Naive thymus-derived CD4-positive, alpha-beta T cell (primary cell): ENCODE measurements at places on chromosomes 6 and 20.

GRCh38 chr6:26403893-26404292, 1.8 kb downstream of the BTN3A1 start:
- peak overlapping the region; percentile 95 for H3K4me3 ChIP-seq
- H3K4me1 ChIP-seq, result peaks cover 44% of the 10 kb centered on the region
- H3K27me3 ChIP-seq, result no peaks in the 10 kb centered on the region
- DNase-seq, result no peak
- peak overlapping the region; percentile 96 for H3K27ac ChIP-seq

DNA sequence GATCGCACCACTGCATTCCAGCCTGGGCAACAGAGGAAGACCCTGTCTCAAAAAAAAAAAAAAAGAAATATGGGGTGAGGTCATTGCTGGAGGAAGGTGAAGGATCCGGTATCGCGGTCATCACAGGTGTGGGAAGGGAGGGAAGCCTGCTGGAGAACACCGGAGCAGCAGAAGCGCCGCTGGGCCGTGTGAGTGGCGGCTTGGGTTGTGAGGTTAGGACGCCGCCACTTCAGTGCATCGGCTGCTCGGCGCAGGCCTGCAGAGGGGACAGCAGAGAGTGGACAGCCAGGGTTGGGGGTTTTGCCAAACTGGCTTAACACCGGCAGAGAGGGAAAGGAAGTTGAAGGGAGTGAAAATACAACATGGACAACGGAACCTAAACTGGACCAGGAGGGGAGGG, 5.4 kb downstream of the TLDC2 start:
- H3K27me3 ChIP-seq, result no peaks in the 10 kb centered on the region
- H3K27ac ChIP-seq, result no peak overlapping the region
- H3K36me3 ChIP-seq, result no peaks in the 10 kb centered on the region
- H3K4me3 ChIP-seq, result no peak overlapping the region
- H3K4me1 ChIP-seq, result no peaks in the 10 kb centered on the region

DNA sequence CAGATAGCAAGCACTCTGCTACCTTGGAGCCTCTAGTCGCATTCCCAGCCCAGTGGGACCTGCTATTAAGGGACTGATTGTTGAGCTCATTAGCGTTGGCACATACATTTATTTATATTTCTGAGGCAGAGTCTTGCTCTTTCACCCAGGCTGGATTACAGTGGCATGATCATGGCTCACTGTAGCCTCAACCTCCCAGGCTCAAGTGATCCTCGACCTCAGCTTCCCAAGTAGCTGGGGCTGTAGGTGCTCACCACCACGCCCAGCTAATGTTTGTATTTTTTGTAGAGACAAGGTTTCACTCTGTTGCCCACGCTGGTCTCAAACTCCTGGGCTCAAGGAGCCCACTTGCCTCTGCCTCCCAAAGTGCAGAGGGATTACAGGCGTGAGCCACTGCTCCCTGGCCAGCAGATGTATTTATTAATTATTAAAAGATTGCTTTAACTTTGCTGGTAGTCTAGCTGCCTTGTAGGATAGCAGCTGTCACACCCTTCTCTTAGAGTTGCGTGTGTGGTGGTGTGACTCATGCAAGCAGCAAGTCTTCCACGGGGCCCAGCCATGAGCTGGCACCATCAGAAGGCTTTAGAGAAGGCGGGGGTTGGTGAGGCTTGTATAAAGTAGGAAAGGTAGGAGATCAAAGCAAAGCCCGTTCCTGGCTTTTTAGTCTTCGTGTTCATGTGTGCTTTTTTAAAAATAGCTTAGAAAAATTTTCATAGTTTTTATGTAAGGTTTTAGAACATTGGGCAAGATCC, 16.5 kb downstream of the ACTR5 start:
- no peak overlapping the region for H3K4me3 ChIP-seq
- H3K4me1 ChIP-seq, result no peaks in the 10 kb centered on the region
- H3K27me3 ChIP-seq, result no peaks in the 10 kb centered on the region
- peaks cover 7% of the 10 kb centered on the region for H3K36me3 ChIP-seq
- H3K27ac ChIP-seq, result no peak overlapping the region
- DNase-seq, result no peak

GRCh38 chr20:62838128-62838891, 21.5 kb downstream of the COL9A3 start:
- no peaks in the 10 kb centered on the region for H3K27me3 ChIP-seq
- no peaks in the 10 kb centered on the region for H3K36me3 ChIP-seq
- H3K4me3 ChIP-seq, result no peak overlapping the region
- no peaks in the 10 kb centered on the region for H3K4me1 ChIP-seq

- H3K4me1 ChIP-seq, result no peaks in the 10 kb centered on the region
- no peaks in the 10 kb centered on the region for H3K36me3 ChIP-seq
- no peak for DNase-seq
- no peak overlapping the region for H3K27ac ChIP-seq
- H3K27me3 ChIP-seq, result no peaks in the 10 kb centered on the region
- H3K4me3 ChIP-seq, result no peak overlapping the region
These were observed 29.8 kb downstream of the ARHGAP40 start for GRCh38 chr20:38631155-38632022.

- no peak overlapping the region for H3K4me3 ChIP-seq
- DNase-seq, result no peak
- H3K27me3 ChIP-seq, result peaks cover 6% of the 10 kb centered on the region
These were observed 4.6 kb upstream of the SOX18 start for GRCh38 chr20:64053841-64054661.

DNA sequence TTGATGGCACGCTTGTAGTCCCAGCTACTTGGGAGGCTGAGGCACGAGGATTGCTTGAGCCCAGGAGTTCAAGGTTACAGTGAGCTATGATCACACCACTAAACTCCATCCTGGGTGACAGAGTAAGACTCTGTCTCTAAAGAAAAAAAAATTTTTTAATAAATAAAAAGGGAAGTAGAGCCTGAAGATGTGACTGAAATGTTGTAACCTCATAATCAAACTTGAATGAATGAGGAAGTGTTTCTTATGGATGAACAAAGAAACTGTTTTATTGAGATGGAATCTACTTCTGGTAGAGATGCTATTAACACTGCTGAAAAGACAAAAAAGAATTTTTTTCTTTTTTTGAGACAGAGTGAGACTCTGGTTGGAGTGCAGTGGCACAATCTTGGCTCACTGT, 6.7 kb downstream of the MAK start:
- H3K27me3 ChIP-seq, result peaks cover 4% of the 10 kb centered on the region
- no peak for DNase-seq
- no peak overlapping the region for H3K4me3 ChIP-seq
- H3K27ac ChIP-seq, result no peak overlapping the region
- H3K4me1 ChIP-seq, result no peaks in the 10 kb centered on the region

- H3K36me3 ChIP-seq, result no peaks in the 10 kb centered on the region
- H3K4me3 ChIP-seq, result no peak overlapping the region
- H3K27ac ChIP-seq, result no peak overlapping the region
- DNase-seq, result no peak
- no peaks in the 10 kb centered on the region for H3K27me3 ChIP-seq
- H3K4me1 ChIP-seq, result no peaks in the 10 kb centered on the region
These were observed 8.9 kb downstream of the GSS start for GRCh38 chr20:34946661-34947060.

DNA sequence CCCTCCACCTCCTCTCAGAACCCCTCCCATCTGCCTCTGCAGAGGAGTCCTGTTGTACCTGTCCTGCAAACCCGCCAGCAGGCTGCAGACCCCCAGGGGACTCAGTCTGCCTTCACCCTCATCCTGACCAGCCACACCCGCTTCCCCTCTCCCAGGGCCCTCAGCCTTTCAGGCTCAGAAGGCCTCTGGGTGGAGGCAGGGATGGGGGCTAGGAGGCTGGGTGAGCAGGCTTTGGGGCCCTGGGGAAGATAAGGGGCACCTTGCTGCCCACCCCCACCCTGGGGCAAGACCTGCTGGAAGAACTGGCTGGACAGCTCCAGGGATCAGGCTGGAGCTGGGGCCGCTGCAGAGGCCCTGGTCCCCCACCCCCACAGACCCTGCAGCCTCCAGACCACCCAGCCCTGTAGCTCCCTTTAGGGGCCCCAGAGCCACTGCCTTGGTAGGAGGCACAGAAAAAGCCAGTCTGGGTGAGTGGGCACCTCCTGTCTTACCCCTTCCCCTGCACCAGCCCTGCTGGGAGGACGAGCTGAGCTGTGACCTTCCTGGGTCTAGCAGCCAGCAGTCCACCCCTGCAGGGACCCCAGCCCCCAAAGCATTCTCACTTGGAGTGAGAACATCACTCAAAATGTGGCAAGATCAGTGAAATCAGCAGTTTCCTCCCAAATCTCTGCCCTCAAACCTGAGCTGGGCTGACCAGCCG, 5.2 kb downstream of the TEAD3 start:
- no peak overlapping the region for H3K4me3 ChIP-seq
- DNase-seq, result no peak
- no peak overlapping the region for H3K27ac ChIP-seq
- H3K27me3 ChIP-seq, result no peaks in the 10 kb centered on the region

DNA sequence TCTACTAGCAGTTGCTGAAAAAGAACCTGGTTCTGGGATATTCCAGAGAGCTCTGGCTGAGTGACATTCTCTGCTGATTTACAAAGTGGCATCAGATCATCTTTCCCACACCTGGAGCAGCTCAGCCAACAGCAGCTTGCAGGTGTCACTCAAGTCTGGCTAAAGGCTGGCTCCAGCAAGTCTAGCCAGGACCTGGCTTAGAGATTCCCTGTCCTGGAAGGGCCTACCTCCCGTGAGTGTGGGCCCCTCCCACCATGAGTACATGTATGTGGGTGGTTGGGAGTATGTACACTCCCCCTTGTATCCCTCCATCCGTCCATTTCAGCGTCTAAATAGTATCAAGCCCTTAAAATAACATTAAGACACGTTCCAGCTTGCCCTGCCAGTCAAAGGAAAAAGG, 539.3 kb upstream of the ID4 start:
- H3K27ac ChIP-seq, result no peak overlapping the region
- DNase-seq, result no peak
- H3K36me3 ChIP-seq, result no peaks in the 10 kb centered on the region
- H3K4me3 ChIP-seq, result no peak overlapping the region

- H3K4me1 ChIP-seq, result peaks cover 22% of the 10 kb centered on the region
- H3K27ac ChIP-seq, result peak overlapping the region; percentile 95
- peak overlapping the region; percentile 74 for H3K4me3 ChIP-seq
- no peaks in the 10 kb centered on the region for H3K27me3 ChIP-seq
- H3K36me3 ChIP-seq, result peaks cover 4% of the 10 kb centered on the region
These were observed 1.8 kb downstream of the CHMP4B start for GRCh38 chr20:33812908-33813462.

DNA sequence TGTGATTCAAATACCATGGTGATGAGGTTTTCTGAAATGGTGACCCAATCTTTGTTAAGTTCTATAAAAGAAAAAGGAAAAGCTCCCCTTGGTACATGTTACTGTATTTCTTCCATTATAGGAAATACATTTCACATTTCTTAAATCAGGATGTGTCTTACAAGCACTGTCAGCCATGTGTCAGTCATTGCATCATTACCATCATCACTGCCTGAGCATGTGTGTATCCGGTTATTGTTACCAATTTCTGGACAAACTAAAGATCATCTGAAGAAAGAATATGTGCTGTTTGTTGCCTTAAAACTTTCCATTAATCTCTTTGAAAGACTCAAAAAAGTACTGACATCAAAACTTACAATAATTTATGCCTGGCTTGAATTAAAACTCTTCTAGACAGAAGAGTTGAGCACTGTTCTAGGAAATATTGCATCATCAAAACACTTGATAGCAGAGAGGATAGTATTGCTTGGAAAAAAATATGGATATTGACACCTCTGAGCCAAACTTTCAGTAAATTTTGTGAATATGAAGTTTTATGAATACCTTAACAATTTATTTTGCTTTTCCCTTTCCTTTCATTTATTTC, 7.1 kb upstream of the TSPYL1 start:
- H3K36me3 ChIP-seq, result no peaks in the 10 kb centered on the region
- no peak overlapping the region for H3K4me3 ChIP-seq
- no peak overlapping the region for H3K27ac ChIP-seq
- H3K4me1 ChIP-seq, result no peaks in the 10 kb centered on the region
- DNase-seq, result no peak

DNA sequence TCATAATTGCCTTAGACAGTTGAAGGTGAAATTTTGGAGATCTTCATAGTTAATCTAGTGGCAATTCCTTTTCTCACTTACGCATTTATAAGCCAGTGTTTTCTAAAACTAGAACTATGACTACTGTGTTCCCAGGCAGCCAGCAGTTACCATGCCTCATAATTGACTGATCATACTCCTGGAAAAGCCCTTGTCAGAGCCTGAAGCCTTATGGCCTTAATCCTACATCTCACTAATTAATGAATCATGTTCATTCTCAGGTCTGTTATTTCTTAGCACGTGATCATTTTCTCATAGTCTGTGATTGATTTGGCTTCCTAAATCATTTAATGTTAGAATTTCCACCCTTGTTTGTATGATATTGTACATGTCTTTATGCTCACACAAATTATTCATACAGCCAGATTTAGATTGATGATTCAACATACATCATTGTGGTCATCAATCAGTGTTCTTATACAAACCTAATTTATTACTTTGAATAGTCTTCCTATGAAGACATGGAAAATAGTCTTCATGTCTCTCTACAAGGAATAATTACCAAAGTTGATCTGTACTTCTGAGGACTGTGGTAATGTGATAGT, 132.6 kb upstream of the ASCC3 start:
- DNase-seq, result no peak
- H3K27ac ChIP-seq, result no peak overlapping the region
- H3K36me3 ChIP-seq, result no peaks in the 10 kb centered on the region
- peaks cover 21% of the 10 kb centered on the region for H3K4me1 ChIP-seq
- no peak overlapping the region for H3K4me3 ChIP-seq

GRCh38 chr6:134674562-134674961, 275.3 kb downstream of the ALDH8A1 start:
- no peaks in the 10 kb centered on the region for H3K36me3 ChIP-seq
- no peaks in the 10 kb centered on the region for H3K4me1 ChIP-seq
- DNase-seq, result no peak

DNA sequence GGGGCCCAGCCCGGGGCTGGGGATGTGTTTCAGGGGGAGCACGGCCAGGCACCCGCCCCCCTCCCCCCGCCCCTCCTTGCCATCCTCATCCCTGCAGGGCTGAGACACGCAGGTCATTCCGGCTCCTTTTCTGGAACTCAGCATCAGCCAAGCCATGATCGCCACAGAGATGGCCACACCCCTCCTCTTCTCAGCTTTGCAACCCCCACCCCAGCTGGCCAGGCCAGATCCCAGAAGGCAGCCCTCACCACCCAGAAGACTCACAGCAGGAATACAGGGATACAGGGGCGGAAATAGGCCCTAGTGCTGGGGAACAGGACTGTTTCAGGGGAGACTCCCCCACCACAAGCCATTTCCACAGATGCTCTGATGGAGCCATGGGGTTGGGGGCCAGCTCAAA, 33.5 kb downstream of the YTHDF1 start:
- DNase-seq, result no peak
- no peaks in the 10 kb centered on the region for H3K36me3 ChIP-seq
- H3K27me3 ChIP-seq, result peaks cover 10% of the 10 kb centered on the region
- no peak overlapping the region for H3K27ac ChIP-seq
- peaks cover 6% of the 10 kb centered on the region for H3K4me1 ChIP-seq
- H3K4me3 ChIP-seq, result no peak overlapping the region

DNA sequence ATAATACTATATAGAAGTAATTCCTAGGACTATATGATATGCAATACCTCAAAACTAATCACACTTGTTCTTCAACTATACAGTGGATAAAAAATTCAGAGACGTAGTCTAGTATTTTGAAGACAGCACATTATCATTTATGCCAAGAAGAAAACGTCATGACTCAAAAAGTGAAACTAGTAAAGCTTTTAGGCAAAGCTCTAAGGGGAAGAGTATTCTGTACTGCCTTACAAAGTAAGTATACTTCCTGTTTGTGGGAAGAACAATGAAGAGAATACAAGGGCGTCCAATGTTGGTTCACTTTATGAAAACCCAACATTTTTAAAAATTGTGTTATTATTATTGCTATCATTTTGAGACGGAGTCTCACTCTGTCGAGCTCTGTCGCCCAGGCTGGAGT, 27.9 kb downstream of the LOC128125822 start:
- H3K27me3 ChIP-seq, result no peaks in the 10 kb centered on the region
- no peak overlapping the region for H3K27ac ChIP-seq
- no peaks in the 10 kb centered on the region for H3K36me3 ChIP-seq
- DNase-seq, result no peak
- no peaks in the 10 kb centered on the region for H3K4me1 ChIP-seq
